ENCODE measurements at places on chromosomes 3 and 15. TPM values are rescaled to one million over a fixed set of nuclear protein-coding genes. Genes with fewer than 3 reads are reported as not detected.

PLXND1 gene
- 285 TPM for total RNA-seq

KPNA1 gene
- 30.6 TPM for total RNA-seq

CHSY1 gene
- 26.8 TPM for total RNA-seq

FBXO40 gene
- not detected for total RNA-seq

VGLL4 gene
- total RNA-seq = 32.1 TPM

ACKR4 gene
- total RNA-seq = 0.54 TPM

SPATA12 gene
- 0.13 TPM for total RNA-seq

CERS3 gene
- not detected for total RNA-seq

COMMD2 gene
- total RNA-seq = 24.6 TPM

PLAAT1 gene
- 0.60 TPM for total RNA-seq

KLHL18 gene
- 25.7 TPM for total RNA-seq

GREM1 gene
- total RNA-seq = 1.6 TPM

FETUB gene
- not detected for total RNA-seq

DPPA2 gene
- total RNA-seq = not detected

SLC27A2 gene
- total RNA-seq = 1.2 TPM

TRH gene
- not detected for total RNA-seq

SCN5A gene
- 5.5 TPM for total RNA-seq
